ENCODE measurements at places on chromosomes 1 and 21. TPM values are rescaled to one million over a fixed set of nuclear protein-coding genes. Genes with fewer than 3 reads are reported as not detected.

- DNase-seq: no peak
Observed at GRCh38 chr1:220344745-220345144, 72.5 kb upstream of the RAB3GAP2 start.

DNA sequence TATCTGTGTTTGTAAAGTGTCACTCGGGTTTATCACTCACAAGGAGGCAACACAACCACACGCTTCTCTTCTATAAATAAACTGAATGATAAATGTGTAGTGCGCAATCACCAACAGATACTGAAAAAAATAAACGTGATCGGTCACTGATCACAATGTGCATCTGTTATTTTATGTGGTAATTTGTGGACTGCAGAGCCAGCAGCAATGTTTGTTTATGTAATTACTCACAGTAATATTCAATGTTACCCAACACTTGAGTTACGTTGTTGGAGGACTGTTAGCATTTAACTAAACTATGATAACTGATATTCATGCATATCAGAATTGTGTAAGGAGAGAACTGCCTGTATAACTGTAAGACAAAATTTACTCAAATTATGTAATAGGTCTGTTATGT, 129.6 kb downstream of the USH2A start:
- DNase-seq: no peak

TEX38 gene
- not detected for total RNA-seq

CAP1 gene
- 376 TPM for total RNA-seq

GRCh38 chr1:205523261-205523890, 18.9 kb downstream of the CDK18 start:
- DNase-seq: no peak

Data from osteocyte (in vitro differentiated cells).